ENCODE measurements at places on chromosomes 11 and 22.

- DNase-seq, result peak; percentile 34
Observed at GRCh38 chr11:78414321-78415051, 3.1 kb downstream of the GAB2 start.

- no peak for DNase-seq
Observed at GRCh38 chr11:16857186-16857585, 118.7 kb downstream of the C11orf58 start.

DNA sequence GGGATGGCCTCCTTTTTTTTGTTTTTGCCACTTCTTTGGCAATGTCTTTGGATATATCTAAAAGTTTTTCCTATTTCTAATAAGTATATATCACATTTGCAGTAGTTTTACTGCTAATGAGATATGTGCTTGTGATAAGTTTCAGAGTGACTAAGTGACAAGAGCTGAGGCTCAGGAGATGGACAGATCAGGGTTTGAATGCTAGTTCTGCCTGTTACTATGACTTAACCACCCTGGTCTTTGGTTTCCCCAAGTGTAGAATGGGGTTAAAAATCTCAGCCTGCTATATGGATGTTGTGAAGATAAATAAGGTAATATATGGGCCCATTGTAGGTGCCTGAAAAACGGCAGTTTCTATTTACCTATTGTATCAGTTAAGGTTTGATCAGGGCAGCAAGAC lies 9.1 kb upstream of the MICAL2 start:
- no peak for DNase-seq

- DNase-seq, result no peak
Observed at GRCh38 chr11:86176165-86176884, 68.2 kb upstream of the EED start.

GRCh38 chr11:78912778-78913177 lies 338.1 kb upstream of the NARS2 start:
- no peak for DNase-seq

DNA sequence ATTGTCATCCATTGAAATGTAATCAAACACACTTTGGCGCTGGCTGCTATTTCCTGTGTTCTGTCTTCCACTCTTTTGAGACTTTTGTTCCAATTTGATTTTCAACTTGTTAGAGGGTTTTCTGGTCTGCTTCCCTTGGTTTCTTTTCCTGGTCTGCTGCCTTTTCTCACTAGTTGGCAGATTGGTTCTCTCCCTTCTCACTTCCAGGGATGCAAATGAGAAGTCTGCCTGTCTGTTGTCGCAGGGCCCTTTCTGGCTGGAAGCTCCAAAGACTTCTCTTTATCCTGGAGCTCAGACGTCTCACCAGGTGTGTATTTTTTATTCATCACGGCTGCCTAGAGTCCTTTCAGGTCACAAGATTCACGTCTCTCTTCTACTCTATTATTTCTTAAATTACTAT lies 84.0 kb downstream of the RPS6KA4 start:
- no peak for DNase-seq

DNA sequence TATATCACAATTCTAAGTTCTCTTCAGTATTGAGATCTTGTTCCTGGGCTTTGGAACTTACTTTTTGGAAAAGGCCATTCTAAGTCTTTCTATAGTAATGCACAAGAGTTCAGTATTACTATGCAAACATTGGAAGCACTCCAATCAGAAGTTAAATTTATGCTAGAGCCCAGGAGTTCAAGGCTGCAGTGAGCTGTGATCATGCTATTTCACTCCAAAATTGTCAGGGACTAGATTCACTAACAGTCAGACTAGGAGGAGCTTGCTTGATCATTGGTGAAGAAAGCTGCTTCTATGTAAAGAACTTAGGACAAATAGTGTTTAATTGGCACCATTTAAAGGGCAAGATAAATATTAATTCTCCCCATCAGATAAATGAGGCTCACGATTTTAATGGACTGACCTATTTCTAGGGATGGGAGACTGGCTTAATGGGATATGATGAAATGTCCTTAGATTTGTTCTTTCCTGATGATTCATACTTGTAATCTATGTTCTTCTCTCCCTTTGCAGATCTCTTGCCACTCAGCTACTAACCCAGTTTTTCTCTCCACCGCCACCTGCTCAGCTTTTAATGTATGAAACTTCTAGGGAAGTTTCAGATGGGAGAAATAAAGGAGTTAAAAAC lies 32.6 kb upstream of the TMEM123 start:
- DNase-seq, result no peak

DNA sequence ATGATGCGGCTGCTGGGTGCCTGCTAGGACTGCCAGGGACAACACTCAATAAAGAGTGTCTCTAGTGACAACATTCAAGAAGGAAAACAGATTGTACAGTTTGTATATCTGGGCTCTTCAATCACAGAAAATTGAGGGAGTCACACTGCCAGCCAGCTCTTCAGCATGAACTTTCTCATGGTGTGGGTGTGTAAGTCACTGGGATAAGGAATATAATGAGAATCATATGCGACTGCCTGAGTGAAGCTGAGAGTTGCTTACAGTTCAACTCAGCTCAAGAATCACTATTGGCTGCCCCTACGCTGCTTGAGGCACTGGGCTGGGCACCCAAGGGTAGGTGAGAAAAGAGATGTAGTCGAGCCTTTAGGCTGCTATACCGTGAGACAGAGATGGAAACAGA lies 328.1 kb upstream of the PITPNB start:
- DNase-seq, result no peak

DNA sequence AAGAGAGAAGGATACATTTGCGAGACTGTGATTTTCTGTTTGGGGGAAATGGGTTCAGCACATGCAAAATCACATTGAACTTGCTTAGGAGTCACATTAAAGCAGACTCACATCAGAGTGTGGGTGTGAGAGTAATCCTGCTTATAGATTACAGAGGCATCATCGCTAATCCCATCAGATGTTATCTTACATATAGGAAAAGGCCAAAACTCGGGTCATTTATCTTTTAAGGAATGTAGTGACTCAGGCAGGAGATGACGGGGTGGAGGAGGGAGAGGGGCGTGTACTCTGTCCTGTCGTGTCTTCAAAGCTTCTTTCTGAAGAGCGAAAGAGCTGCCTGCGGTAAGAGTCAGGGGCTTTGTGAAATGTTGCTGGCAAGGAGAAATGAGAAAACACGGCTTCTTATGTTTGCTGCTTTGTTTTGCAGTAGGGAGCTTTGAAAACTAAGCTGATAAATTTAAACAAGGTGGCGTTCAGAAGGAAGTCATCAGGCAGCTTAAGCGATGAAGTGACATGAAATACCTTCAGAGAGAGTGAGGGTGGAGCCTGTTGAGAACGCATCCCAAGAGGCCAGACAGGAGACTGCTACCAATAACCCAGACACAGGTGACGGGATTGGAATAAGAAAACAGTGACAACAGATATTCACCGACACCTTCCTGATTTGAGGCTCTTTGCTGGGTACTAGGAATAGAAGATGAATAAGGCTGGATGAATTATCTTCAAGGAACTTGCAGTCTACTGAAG lies 2.2 kb upstream of the C11orf16 start:
- DNase-seq, result no peak

DNA sequence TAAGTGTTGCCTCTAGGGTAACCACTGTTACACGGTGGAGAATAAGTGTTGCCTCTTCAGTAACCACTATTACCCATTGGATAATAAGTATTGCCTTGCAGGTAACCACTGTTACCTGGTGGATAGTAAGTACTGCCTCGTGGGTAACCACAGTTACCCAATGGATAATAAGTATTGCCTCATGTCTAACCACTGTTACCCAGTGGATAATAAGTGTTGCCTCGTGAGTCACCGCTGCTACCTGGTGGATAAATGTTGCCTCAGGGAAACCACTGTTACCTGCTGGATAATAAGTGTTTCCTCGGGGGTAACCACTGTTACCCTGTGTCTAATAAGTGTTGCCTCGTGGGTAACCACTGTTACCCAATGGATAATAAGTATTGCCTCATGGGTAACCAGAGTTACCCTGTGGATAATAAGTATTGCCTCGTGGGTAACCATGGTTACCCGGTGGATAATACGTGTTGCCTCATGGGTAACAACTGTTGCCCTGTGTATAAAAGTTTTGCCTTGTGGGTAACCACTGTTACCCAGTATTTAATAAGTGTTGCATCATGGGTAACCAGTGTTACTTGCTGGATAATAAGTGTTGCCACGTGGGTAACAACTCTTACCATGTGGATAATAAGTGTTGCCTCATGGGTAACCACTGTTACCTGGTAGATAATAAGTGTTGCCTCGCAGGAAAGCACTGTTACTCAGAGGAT lies 12.3 kb upstream of the NXPE4 start:
- DNase-seq, result no peak

GRCh38 chr22:20980938-20981722 lies 967 bp upstream of the LZTR1 start:
- no peak for DNase-seq

DNA sequence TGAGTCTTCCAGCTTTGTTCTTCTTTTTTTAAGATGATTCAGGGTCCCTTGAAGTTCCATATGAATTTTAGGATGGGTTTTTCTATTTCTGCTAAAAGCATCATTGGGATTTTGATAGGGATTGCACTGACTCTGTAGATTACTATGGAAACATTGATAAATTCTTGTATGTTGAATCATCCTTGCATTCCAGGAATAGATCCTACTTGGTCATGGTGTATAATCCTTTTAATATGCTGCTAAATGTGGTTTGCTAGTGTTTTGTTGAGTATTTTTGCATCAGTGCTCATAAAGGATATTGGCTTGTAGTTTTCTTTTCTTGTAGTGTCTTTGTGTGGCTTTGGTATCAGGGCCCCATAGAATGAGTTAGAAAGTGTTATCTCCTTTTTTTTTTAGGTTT lies 34.9 kb upstream of the PHOX2A start:
- no peak for DNase-seq

- DNase-seq, result peak; percentile 93
Observed at GRCh38 chr22:25475257-25476022, 89.0 kb upstream of the GRK3 start.

GRCh38 chr11:20364341-20364792 lies 853 bp downstream of the HTATIP2 start:
- no peak for DNase-seq

- DNase-seq, result no peak
Observed at GRCh38 chr11:108733479-108734116, 68.7 kb downstream of the DDX10 start.

GRCh38 chr11:98732947-98733346 lies 287.8 kb upstream of the CNTN5 start:
- DNase-seq, result no peak

DNA sequence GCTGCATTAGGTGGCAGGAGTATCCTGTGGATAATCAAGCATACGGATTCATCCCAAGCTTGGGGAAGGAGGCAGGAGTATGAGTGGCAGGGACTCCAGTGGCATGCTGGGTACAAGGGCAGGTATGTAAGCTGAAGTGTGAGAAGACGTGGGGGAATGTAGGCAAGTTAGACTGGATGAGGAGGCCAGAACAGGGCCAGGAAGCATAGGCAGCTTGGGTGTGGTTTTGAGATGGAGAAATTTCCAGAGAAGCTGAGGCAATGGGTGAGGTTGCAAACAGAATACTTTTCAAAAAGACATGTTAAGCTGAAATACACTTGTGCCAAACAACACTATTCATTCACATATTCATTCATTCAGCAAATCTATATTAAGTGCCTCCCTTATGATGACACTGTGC lies 43.1 kb upstream of the AMOTL1 start:
- DNase-seq, result no peak

All from lung (tissue), 17 donors.